ENCODE measurements at places on chromosomes 12 and 14. TPM values are rescaled to one million over a fixed set of nuclear protein-coding genes. Genes with fewer than 3 reads are reported as not detected.

- no peak for DNase-seq
Measured at GRCh38 chr14:62956413-62956812, 88.8 kb downstream of the KCNH5 start.

Gene NGB
- total RNA-seq = not detected

GRCh38 chr12:59010118-59010517 lies 89.8 kb upstream of the LRIG3 start:
- DNase-seq = no peak

Gene CACNB3
- total RNA-seq = 8.1 TPM

- no peak for DNase-seq
Measured at GRCh38 chr14:72380456-72380855, 448.2 kb downstream of the RGS6 start.

GRCh38 chr12:88960213-88960878 lies 380.1 kb upstream of the KITLG start:
- peak; percentile 86 for DNase-seq

DNA sequence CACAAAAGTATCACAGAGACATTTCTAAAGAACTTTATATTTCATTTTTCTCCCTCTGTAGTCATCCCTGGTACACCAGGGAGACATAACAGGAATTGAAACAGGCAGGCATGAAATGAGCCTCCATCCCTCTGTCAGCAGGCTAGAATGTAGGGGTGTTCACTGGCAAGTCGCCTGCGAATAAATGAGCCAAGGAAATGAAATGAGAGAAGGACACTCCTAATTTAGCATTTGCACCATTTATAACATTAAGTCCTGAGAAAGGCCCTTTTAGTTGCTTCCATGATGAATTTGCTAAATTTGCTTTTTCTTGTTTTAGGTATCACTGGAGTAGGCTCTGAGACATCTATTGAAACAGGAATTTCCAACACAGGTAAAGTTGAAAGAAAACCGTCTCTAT lies 192.4 kb upstream of the CNTN1 start:
- no peak for DNase-seq

GRCh38 chr14:96122496-96122895 lies 82.1 kb upstream of the BDKRB2 start:
- no peak for DNase-seq

Gene PLEKHG3
- 11.0 TPM for total RNA-seq

DNA sequence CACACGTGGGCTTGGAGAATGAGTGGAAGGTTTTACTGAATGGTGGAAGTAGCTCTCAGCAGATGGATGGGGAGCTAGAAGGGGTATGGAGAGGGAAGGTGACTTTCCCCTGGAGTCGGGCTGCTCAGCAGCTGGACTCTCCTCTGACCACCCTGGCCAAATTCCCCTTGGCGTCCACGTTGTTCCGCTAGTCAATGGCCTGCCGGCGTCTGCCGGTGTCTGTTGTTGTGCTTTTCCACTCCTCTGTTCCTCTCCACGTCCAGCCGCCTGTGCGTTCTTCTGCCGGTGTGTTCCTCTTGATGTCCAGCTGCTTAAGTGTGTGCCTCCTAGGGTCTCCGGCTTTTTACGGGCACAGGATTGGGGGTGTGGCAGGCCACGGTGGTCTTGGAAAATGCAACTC lies 203.5 kb downstream of the MYRFL start:
- DNase-seq = no peak

DNA sequence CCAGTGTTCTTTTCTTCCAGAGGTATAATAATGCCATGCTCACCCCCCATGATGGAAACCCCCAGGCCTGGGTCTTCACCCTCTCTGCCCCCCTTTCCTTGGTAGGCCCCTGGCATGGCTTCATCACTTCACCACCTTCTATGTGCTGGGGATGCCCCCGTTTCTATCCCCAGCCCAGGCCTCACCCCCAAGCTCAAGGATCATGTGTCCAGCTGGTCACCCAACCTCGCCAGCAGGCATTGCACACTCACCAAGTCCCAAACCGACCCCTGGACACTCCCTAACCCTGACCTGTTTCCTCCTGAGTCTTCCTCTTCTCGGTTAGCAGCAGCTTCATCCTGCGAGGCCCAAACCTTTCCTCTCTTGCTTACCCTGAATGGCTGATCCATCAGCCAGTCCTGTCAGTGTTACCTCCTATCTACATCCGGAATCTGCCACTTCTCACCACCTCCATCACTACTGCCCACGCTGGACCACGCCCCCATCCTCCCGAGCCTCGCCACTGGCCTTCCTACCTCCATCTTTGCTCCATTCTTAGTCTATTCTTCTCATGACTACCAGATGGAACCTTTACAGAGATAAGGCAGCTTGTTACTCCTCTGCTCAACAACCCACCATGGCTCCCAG lies 69.0 kb downstream of the MVK start:
- DNase-seq = no peak

Gene ESRRB
- total RNA-seq = not detected

DNA sequence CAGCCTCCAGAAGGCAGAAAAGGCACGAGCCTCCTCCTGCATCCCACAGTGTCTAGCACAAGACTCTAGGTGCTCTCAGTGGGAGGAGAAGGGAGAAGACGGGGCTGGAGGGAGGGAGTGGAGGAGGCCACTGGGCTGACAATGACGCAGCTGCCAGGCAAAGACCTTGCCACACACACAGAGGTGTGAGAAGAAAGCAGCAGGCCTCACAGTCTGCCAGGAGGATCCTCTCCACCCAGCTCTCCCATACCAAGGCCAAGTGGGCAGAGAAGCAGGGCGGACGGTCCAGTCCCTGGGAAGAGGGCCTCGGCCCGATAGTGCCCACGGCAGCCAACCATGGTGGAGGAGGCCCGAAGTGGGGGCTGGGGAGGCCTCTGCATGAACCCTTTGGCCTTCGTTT lies 78.9 kb downstream of the NCOR2 start:
- DNase-seq = no peak

GRCh38 chr12:110775997-110776396 lies 33.3 kb upstream of the PPP1CC start:
- no peak for DNase-seq

Gene C1RL
- 13.4 TPM for total RNA-seq

Gene PTGER2
- not detected for total RNA-seq

Gene ACACB
- 1.7 TPM for total RNA-seq

DNA sequence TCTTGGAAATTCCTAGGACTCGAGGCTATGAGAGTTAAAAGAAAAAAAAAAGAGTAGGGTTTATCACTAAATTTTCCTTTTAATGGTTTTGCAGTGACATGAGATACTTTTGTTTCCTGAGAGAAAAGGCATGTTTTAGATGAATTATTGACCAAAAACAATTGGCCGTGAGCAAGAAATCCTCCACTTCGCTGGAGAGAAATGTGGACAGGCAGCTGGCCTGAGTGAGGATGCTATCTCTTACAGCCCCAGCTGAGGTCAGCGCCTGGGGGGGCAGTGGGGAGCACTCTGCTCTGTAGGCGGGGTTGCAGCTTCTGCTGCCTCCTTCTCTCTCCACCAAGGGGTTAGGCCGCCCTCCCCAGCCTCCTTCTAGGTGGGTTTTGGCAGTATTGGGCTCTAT lies 54.7 kb downstream of the PRIMA1 start:
- DNase-seq = no peak

- no peak for DNase-seq
Measured at GRCh38 chr14:37048666-37049071, 123.7 kb downstream of the SLC25A21 start.

GRCh38 chr12:124233846-124234640 lies 60.9 kb upstream of the RFLNA start:
- no peak for DNase-seq

GRCh38 chr12:117019866-117020265 lies 79.3 kb downstream of the TESC start:
- DNase-seq = no peak

- no peak for DNase-seq
Measured at GRCh38 chr12:64522316-64522715, 70.4 kb downstream of the TBK1 start.

- peak; percentile 37 for DNase-seq
Measured at GRCh38 chr12:50390316-50390741, 6.1 kb downstream of the FAM186A start.

All from dermis microvascular lymphatic vessel endothelial cell (primary cell).